ENCODE measurements at places on chromosomes 3 and 15. TPM values are rescaled to one million over a fixed set of nuclear protein-coding genes. Genes with fewer than 3 reads are reported as not detected.

The SAMD7 gene
- polyA plus RNA-seq = not detected

The HACD2 gene
- 49.9 TPM for polyA plus RNA-seq

The HCLS1 gene
- 7.4 TPM for polyA plus RNA-seq

The SLC15A2 gene
- polyA plus RNA-seq = 13.6 TPM

The ERICH6 gene
- polyA plus RNA-seq = 0.50 TPM

The ANKRD34C gene
- 0.14 TPM for polyA plus RNA-seq

The SLC9C1 gene
- polyA plus RNA-seq = 0.80 TPM

The ARNT2 gene
- 63.6 TPM for polyA plus RNA-seq

The CASR gene
- polyA plus RNA-seq = 21.2 TPM

The CSTA gene
- 0.93 TPM for polyA plus RNA-seq

The THRB gene
- 28.1 TPM for polyA plus RNA-seq

The ADPRH gene
- 7.0 TPM for polyA plus RNA-seq

The ZKSCAN7 gene
- 19.0 TPM for polyA plus RNA-seq

Data from right renal cortex interstitium (tissue), 3 donors.